ENCODE measurements at places on chromosomes 13 and 19.

GRCh38 chr19:15062036-15062435 lies 12.8 kb downstream of the CASP14 start:
- no peak for DNase-seq

DNA sequence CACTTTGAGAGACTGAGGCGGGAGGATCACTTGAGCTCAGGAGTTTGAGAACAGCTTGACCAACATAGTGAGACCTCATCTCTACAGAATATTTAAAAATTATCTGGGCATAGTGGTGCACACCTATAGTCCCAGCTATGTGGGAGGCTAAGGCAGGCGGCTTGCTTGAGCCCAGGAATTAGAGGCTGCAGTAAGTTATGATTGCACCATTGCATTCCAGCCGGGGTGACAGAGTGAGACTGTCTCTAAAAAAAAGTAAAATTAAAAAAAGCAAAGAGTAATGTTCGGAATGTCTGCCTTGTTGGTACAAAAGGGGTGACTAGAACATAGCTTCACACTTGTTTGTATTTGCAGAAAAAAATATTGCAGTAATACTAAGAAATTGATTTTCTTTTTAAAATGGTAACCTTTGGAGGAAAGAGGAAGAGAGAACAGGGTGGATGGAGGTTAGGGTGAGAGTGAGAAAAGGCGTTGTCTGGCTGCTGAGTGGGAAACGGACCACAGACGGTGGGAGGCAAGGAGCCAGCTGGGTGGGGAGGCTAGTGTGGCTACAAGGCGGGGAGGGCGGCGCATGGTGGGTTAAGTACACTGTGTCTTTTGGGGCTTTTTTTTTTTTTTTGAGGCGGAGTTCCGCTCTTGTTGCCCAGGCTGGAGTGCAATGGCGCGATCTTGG lies 10.2 kb downstream of the PPP1R14A start:
- DNase-seq = no peak

GRCh38 chr13:101570410-101570809 lies 117.9 kb downstream of the ITGBL1 start:
- no peak for DNase-seq

GRCh38 chr13:40598569-40598968 lies 67.9 kb downstream of the FOXO1 start:
- no peak for DNase-seq

- DNase-seq = no peak
These were observed 69.1 kb upstream of the FLT1 start for GRCh38 chr13:28564030-28564429.

DNA sequence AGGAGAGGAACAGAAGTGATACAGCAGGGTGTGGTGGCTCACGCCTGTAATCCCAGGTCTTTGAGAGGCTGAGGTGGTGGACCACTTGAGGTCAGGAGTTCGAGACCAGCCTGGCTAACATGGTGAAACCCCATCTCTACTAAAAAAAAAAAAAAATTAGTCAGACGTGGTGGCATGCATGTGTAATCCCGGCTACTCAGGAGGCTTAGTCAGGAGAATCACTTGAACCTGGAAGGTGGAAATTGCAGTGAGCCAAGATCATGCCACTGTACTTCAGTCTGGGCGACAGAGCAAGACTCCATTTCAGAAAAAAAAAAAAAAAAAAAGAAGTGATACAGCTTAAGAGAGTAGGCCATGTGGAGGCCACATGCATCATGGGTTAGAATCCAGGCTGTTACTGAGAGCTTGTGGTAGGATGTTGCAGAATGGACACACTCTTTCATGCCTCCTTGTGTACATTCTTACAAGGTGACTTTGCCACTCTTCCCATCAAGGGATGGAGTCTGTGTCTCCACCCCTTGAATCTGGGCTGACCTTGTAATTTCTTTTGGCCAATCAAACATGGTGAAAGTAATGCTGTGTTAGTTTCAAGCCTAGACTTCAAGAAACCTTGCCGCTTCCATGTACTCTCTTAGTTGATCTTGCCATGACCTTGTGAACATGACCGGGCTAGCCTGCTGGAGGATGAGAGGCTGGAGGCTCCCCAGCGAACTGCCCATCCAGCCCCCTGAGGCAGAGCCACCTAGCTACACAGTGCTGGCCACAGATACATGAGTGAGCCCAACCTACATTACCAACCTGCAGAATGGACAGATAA lies 12.3 kb downstream of the FAM187B start:
- no peak for DNase-seq

GRCh38 chr19:6033744-6034264 lies 55.9 kb upstream of the RANBP3 start:
- DNase-seq = no peak

- no peak for DNase-seq
These were observed 14.3 kb downstream of the LRP3 start for GRCh38 chr19:33208371-33208895.

DNA sequence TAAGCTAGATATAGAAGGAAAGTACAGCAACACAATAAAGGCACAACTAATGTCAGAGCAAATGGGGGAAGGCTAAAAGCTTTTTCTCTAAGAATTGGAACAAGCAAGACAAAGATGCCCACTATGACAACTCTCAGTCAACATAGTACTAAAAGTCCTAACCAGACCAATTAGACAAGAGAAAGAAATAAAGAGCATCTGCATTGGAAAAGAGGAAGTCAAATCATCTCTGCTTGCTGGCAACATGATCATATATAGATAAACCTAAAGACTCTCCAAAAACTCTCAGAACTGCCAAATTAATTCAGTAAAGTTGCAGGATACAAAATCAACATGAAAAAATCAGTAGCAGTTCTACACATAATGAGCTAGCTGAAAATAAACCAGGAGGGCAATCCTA lies 542.0 kb downstream of the DIAPH3 start:
- no peak for DNase-seq

- DNase-seq = no peak
These were observed 672 bp downstream of the HPN start for GRCh38 chr19:35042056-35042730.

- no peak for DNase-seq
These were observed 66.2 kb upstream of the XPO4 start for GRCh38 chr13:20968745-20969144.

GRCh38 chr19:38023671-38024541 lies 116.9 kb downstream of the SIPA1L3 start:
- DNase-seq = no peak

GRCh38 chr13:44895264-44895952 lies 93.9 kb downstream of the NUFIP1 start:
- DNase-seq = no peak

DNA sequence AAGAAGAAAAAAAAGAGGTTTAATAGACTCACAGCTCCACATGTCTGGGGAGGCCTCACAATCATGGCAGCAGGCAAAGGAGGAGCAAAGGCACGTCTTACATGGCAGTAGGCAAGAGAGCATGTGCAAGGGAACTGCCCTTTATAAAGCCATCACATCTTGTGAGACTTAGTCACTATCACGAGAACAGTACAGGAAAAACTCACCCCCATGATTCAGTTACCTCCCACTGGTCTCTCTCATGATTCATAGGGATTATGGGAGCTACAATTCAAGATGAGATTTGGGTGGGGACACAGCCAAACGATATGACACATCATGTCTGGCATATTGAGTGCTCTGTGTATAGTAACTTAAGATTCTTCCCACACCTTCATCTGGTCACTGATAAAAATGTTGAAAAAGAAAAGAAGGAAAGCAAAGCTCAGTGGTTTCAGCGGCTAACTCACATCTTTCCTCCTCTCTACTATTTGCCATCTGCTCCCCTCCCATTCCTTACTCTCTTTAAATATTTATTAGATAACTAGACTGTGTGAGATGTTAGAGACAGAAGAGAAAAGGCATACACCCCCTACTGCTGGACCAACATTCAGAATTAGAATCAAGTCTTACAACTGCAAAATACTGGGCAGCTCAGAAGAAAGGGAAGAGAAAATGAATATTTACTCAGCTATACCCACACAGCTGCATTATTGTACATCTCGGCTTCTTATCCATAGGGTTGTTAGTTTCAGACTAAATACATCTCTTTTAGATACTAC lies 60.1 kb upstream of the AKAP11 start:
- no peak for DNase-seq

- DNase-seq = no peak
These were observed 535 bp downstream of the BSG start for GRCh38 chr19:572743-573518.

- DNase-seq = no peak
These were observed 766.2 kb downstream of the PCDH17 start for GRCh38 chr13:58397596-58398387.

DNA sequence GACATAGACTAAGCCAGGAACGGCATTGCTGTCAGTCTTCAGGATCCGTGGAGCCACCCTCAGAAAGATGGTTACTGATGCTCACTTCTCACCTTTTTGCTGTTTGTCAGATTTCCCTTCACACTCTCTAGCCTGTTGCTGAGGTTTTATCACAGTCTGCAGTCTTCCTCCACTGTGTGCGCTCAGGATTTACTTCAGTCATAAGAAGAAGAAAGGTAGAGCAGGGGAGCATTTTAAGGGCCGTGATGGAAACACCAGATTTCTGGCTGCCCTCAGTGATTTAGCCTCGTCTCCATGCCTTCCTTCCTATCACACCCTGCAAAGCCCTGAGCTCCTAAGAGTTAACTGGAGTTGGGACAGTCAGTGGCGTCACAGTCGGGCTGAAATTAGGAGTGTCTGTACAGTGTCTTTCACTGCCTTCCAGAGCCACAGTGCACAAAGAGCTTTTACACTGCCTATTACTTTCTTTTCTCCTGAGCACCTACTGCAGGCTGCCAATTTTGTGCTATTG lies 60.0 kb upstream of the GPR183 start:
- DNase-seq = no peak

DNA sequence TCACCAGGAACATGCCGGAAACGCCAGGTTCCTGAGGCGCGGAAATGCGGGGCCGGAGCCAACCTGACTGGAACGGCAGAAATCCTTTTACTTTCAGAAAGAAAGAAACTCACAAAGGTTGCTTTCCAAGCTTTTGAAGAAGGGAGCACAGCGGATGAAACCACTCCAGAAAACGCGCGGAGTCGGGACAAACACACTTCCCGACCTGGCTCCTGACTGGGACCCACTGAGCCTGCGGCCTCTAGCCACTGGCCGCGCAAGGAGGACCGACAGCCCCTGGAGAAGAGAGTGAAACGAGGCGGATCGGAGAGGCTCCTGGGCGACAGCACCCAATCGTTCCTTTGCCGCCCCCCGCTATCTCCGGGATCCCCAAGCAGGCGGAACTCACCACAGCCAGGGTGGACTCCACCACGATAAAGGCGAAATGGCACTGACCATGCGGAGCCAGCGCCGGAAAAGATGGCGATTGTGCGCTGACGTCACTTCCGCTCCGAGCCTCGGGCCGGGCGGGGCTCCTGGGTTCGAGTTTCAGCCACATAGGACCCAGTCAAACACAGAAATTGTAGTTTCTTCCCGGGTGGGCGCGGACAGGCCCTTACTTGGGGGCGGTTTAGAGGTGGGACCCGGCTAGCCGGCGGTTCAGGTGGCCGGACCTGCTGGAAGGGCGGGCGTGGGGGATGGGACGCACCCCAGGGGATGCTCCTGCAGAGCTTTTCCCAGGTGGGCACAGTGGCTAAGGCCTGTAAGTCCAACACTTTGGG lies at the start of gene ZNF121:
ZNF121 (minus strand) TSS at position 432 of the 761 bp plus-strand sequence. CDS start 16,407 bp downstream, outside the sequence.
- peak; percentile 61 for DNase-seq
